ENCODE measurements at places on chromosomes 7 and 10.

GRCh38 chr10:72952642-72953158 is 1.9 kb downstream of the PLA2G12B start:
- DNase-seq = no peak

DNA sequence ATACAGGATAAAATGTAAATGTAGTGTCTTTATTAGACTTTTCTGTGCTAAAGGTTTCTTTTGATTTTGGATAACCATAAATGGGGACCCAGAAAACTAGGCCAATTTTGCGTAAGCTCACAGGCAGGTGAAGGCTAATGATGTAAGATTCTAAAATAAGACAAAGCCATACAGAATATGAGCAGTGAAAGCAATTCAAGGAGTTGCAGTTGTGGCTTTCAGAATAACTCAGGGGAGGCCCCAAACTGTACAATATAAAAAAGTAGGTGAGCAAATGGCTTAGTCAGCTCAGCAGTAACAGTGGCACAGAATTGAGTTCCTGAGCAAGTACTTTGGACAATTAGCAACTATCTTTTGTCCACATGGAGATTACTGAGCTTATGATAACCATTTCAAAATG is 81.7 kb upstream of the NRP1 start:
- DNase-seq = no peak

- no peak for DNase-seq
These were observed 44.1 kb downstream of the C10orf105 start for GRCh38 chr10:71675295-71675970.

DNA sequence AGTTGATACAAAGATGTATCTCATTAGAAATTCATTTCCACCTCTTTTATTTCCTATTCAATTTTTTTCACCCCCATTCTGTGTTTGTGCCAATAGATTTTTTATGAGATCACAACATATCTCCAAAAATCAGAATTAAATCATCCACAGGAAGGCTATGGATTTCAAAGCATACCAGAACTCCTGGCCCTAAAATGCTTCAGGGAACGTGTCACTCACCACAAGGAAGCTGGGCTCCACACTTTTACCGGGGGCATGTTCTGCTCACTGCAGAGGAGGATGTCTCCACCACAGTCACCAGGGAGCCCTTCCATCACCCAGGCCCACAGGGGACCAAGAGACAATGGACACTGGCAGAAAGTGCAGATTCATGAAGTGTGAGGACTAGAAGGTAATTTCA is 456.8 kb downstream of the KCNMA1 start:
- no peak for DNase-seq

GRCh38 chr7:24659505-24659904 is 86.3 kb downstream of the PALS2 start:
- no peak for DNase-seq

DNA sequence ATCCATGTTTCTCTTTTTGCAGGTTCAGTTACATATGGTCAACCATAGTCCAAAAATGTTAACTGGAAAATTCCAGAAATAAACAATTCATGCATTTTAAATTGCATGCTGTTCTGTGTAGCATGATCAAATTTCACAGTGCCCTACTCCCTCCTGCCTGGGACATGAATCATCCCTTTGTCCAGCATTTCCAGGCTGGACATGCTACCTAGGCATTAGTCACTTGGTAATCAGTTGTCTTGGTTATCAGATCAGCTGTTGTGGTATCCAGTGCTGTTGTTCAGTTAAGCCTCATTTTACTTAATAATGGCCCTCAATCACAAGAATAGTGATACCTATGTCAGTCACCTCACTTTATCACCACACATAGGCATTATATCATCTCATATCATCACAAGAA is 7.3 kb upstream of the PNLIP start:
- DNase-seq = no peak

- no peak for DNase-seq
These were observed 8.1 kb downstream of the CHN2 start for GRCh38 chr7:29202651-29203069.

DNA sequence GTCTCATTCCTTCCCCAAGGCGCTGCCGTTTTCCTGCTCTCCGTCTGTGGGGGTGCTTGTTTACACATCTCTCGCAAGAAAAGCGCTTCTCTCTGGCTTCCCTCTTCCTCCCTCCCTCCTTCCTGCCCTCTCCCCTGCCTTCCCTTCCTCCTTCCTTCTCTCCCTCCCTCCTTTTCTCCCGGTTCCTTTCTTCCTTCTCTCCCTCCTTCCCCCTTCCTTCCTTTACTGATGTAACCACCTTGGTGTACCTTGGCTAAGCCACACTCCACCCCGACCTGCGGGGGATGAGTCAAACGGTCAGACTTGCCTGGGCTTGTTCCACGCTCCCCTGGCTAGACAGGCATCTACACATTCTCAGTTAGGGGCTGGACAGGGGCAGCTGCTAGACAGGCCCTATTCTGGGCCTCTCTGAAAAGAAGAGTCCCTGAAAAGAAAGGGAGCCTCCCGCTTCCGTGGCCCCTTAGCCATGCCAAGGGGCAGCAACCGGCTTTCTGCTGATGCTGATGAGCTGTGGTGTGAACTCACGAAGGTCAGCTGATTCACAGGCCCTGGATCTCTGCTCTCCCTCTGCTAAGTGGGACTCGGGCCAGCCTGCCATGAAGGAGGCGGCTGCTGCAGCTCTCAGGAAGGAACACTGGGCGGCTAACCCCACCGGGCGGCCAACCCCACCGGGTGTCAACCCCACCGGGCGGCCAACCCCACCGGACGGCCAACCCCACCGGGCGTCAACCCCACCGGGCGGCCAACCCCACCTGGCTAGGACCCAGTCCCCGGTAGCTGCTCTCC is 216.8 kb downstream of the TCERG1L start:
- no peak for DNase-seq

DNA sequence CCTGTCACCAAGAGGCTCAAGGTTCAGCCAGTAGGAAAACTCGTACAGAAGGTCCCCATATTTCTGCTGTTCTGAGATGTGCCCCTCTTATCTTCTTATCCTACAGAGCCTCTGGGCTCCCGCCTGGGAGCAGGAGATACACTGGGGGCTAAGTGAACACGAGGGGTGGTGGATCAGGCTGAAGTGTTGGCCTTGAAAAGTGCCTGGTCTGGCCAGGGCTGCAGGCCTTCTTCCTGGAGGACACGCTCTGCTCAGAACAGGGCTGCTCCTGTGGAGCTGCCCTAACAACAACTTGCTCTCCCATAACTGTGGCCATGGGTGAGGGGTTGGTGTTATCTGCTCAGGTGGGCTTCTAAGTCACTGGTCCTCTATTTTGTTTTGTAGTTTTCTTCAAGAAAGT is 33.7 kb downstream of the C10orf120 start:
- DNase-seq = no peak
